ENCODE measurements at places on chromosomes 6 and 20.

DNA sequence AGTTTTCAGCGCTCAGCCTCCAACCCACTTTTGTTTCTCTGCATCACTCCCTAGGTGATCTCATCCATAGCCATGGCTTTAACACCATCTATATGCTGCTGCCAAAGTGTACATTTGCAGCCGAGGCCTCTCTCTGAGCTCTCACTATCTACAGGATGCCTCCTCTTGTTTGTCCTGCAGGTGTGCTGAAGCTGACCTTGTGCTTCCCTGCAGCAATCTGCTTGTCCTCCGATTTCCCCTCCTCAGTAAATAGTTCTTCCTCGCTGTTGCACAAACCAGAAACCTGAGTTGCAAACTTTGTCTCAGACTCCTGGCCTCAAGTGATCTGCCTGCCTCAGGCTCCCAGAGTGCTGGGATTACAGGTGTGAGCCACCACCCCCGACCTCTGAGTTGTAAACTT, 3.7 kb upstream of the TXNDC5 start:
- DNase-seq: no peak

GRCh38 chr6:164015088-164015484, 600.6 kb downstream of the QKI start:
- DNase-seq: no peak

DNA sequence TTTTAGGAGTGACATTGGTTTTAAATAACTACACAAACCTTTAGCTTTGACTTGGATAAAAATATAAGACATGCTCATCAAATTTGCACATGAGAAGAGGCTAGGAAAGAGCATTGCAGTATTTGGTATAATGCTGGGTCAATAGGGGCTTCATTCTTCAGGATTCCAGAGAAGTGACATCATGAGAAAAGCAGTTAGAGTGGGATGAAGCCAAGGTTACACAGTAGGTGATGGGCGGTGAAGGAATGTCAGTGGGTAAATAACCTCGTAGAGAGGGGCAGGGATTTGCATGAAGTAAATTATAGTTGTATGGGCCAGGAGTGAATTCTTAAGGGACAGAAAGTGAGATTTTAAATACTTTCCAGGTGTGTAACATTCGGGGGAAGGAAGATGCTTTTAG, 216.2 kb downstream of the RFPL4B start:
- DNase-seq: no peak

GRCh38 chr6:82741996-82742385, 323.6 kb downstream of the UBE3D start:
- DNase-seq: no peak

DNA sequence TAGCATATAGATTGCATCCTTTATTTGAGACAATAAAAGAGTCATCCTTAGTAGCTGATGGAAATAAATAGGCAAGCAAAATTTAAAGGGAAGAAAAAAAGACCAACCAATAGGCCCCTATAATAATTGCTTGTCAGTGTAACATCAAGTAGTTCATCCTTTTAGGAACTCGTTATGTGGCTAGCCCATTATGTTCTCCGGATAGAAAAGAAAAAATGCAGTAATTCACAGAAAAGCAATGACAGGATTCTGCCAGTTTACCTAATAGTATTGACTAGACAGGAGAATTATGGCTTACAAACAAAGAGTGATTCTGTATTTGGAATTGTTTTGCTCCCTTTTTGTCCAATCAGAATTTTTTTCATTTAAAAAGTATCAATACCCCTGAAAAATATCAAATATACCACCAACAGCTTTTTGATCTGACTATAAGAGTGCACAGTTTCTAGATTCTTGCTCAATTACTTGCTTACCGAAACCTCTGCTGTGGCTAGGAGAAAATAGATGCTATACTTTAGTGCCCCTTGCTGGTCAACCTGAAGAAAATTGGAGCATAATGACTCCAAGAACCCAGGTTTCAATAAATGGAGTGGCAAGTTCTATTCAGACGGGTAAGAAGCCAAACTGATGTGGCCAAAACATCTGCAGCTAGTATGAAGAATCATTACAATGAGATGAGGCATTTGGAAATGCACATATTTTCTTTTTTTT, 91.5 kb upstream of the SASH1 start:
- DNase-seq: no peak

- no peak for DNase-seq
Measured at GRCh38 chr20:61192337-61192950, 59.6 kb upstream of the CDH4 start.

GRCh38 chr20:36281785-36282380, 24.3 kb upstream of the DLGAP4 start:
- no peak for DNase-seq

DNA sequence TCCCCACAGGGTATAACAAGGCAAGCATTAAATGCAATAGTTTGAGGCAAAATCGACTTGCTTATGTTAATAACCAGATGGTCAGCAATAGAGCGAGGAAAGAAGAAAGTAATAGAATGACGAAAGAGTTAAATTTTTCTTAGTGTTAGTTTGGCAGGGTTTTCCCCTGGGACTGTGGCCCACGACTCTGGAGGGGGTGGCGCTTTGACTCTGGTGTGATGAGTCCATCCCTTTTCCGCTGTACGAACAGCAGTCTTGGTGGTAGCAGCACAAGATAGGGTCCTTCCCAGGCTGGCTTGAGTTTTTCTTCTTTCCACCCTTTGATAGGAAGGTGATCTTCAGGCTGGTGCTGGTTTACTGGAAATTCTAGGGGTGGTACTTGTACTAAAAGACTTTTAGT, 69.2 kb upstream of the GMDS start:
- DNase-seq: no peak

DNA sequence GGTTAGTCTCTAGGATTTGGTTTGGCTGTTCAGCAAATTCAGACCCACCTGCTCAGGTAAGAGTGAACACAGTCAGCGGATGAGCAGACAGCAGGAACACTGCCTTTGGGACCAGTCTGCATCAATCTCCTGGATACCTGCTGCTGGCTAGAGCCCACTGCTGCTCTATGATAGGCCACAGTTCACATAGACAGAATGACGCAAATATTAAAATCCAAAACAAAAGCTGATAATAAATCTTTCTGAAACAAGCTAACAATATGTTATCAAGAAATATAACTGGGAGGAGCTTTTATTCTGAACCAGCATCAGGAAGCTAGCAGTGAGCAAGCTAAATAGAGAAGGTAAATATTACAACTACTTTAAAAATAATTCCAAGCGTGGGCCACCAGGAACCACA, at the start of gene TAAR1:
TAAR1 (minus strand) TSS at position 101 of the 400 bp plus-strand sequence. CDS start 13,179 bp downstream, outside the sequence.
- DNase-seq: no peak

DNA sequence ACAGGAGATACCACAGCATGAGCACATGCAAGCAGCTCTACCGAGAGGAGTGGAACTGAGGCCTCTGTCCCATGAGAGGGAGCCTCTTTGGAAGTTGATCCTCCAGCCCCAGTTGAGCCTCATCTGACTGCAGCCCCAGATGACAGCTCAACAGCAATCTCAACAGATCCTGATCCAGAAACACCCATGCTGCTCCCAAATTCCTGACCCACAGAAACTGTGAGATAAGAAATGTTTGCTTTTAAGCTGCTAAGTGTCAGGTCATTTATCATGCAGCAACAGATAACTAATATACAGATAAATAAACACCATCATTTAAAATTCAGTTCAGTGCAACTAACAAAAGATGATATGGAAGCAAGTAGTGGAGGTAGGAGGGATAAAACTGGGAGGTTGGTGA, 4.8 kb upstream of the ARFGEF2 start:
- DNase-seq: no peak

- DNase-seq: no peak
Measured at GRCh38 chr6:8881663-8882062, 446.3 kb upstream of the SLC35B3 start.

GRCh38 chr6:39375405-39375804, 52.9 kb upstream of the KCNK16 start:
- DNase-seq: no peak

- DNase-seq: no peak
Measured at GRCh38 chr20:48766961-48767960, 60.5 kb downstream of the PREX1 start.

GRCh38 chr6:149905371-149905910, 7.5 kb upstream of the RAET1E start:
- no peak for DNase-seq

DNA sequence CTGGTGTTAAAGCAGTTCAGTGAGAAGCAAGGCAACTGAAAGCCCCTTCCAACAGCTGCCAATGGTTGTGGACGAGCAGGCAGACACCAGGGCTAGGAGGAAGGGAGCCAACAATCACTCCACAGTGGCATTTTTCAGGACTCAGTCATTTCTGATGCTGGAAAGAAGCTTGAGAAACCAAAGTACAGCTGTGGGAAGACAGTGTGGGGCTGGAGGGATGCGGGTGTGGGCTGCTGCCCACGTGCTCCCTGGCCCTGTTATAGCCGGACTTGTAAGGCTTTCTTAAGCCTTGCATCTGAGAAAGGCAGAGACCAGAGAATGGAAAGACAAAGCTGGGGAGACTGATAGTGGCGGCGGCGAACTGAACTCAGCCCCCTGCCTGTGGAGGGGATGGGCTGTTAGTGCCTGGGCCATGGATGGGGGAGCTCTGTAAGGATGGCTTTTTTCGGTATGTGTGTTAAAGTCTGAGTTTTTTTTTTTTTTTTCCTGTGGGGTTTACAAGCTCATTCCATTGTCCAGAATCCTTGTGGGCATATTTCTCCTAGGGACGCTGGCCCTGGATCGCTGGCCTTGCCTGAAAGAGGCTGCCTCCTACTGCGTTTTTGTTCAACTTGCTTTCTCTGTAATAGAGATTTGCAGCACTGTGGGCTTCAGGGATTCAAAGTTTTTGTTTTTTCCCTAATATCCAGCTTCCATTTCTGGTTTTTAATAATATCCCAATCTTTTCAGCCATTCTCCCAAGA, 91.7 kb downstream of the GJA10 start:
- DNase-seq: no peak

GRCh38 chr20:34622821-34623451, 54.0 kb downstream of the PIGU start:
- DNase-seq: no peak

- no peak for DNase-seq
Measured at GRCh38 chr6:127262896-127263295, 3.8 kb upstream of the RNF146 start.

DNA sequence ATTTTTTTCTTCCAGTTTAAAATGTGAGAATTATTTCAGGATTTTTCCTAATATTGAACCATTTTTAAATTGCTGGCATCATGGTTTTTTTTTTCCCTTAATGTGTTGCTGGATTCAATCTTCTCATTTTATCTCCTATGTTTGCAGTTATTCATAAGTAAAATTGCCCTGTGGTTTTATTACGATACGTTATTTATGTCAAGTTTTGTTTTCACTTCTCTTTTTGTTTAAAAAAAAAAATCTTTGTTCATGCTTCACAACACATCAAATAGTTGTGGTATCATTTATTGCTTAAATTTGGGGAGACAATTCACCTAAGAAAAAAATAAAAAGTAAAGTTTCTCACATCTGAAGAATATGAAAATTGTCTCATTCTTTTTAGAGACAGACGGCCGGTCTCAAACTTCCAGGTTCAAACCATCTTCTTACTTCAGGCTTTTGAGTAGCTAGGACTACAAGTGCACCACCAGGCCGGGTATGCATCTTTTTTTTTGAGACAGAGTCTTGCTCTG, 239.3 kb upstream of the ID4 start:
- DNase-seq: no peak

DNA sequence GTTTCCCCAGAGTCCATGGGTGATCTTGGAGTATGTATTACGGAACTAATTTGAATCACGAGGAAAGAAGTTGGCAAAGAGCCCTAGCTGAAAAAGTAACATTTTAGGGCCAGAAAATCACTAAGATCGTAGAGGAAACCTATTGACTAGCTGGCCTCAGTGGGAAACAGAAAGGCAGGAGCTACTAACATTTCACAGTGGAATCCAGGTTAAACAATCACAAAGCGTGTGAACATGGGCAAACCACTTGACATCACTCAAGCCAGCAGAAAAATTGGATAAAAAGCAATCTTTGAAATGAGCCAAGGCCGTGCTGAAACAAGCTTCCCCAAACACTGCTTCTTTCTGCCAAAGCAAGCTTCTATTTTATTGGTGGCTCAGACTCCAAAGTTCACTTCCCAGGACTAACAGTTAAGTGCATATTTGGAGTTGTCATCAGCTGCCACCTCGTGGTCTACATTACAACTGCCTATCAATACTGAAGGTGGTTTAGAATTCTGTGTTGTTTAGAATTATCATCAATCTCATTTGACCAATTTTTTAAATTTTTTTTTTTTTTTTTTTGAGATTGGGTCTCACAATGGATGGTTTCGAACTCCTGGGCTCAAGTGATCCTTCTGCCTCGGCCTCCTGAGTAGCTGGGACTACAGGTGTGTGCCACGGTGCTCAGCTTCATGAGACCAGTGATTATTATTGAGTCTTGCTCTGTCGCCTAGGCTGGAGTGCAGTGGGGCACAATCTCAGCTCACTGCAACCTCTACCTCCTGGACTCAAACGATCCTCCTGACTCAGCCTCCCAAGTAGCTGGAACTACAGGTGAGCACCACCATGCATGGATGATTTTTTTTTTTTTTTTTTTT, 10.6 kb downstream of the RPS10 start:
- DNase-seq: no peak

DNA sequence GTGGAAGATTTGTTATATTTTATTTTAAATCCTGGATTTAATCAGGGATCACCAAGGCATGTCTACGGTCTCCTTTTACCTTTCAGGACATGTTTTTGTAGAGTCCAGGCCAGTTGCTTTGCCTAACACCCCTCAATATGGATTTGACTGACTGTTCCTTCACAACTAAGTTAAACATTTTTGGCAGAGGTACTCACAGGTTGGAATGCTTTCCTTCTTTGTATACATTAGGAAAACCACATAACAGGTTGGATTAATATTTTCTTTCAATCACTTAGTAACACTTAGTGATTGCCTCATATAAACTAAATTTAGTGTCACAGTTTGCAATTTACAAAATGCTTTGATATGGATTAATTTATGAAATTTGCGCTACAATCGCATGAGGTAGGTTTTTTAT, 64.5 kb downstream of the IPCEF1 start:
- no peak for DNase-seq

Measured in GM12891 (cell line).